ENCODE measurements at places on chromosomes 3 and 15. TPM values are rescaled to one million over a fixed set of nuclear protein-coding genes. Genes with fewer than 3 reads are reported as not detected.

DNA sequence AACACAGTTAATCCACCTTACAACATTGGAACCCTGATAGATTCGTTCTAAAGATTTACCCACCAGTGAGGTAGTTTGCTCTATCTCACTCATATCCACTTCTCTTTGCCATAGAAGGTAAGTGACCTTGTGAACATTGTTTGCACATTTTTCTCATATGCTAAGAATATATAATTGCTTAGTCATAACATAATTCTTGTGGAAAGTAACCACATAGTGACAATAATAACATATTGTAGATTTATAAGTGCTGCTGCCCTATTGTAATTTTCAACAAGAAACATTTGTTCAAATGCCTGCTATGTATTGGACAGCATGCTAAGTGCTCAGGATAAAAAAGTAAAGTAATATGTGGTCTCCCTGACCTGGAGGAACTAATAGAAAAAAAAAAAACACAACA lies 554.2 kb upstream of the KCNMB2 start:
- ATAC-seq, result no peak

The HDDC3 gene
- 10.4 TPM for total RNA-seq

The LDHAL6B gene
- 0.33 TPM for total RNA-seq

GRCh38 chr3:187746442-187747281 lies 1.4 kb upstream of the BCL6 start:
- ATAC-seq, result no peak

DNA sequence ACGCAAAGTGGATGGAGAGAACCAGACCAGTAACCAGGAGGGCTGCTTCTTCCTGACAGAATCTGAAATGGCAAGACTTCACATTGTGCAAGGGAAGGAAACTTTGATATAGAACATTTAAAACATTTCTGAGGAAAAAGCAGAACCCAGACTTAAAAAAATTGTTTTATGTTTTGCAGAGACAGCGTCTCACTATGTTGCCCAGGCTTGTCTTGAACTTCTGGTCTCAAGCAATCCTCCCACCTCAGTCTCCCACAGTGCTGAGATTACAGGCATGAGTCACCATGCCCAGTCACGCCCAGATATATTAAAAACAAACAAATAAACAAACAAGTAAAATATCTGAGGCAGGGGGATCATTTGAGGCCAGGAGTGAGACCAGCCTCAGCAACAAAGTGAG lies 46.2 kb downstream of the CRTAP start:
- no peak for ATAC-seq

DNA sequence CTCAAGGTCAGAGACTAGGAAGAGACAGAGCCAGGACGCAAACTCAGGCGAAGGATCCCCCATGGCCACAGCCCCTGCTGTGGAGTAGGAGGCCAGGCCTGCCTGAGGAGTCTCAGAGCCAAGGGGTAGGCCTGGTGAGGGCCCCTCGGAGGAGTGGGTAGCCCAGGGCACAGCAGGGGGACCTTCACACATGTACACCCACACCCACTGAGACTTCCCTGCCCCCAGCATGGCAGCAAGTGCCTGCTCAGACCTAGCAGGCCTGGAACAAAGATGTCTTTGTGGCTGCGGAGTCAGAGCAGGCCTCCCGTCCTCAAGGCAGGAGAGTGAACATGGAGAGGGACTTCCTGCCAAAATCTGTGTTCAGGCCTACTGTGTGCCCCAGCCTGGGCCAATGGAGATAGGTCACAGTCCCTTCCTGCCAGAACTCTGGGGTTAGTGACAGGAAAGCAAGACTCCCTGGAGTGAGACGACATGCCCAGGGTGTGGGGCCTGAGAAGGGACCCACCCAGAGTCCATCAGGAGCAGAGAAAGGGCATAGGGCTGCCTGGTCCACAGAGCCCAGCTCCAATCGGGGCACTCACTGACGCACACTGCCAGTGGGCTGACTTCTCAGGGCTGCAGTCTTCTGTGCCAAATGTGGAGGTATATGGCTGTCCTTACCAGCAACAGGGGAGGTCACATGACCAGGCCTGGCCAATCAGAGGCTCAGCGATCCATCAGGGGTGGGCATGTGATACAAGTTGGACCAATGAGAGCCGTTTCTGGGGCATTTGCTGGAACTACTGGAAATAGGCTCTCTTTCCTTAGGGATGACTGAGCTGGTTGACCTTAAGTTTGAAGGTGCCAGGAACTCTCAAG lies 2.3 kb downstream of the GRIP2 start:
- ATAC-seq, result no peak

DNA sequence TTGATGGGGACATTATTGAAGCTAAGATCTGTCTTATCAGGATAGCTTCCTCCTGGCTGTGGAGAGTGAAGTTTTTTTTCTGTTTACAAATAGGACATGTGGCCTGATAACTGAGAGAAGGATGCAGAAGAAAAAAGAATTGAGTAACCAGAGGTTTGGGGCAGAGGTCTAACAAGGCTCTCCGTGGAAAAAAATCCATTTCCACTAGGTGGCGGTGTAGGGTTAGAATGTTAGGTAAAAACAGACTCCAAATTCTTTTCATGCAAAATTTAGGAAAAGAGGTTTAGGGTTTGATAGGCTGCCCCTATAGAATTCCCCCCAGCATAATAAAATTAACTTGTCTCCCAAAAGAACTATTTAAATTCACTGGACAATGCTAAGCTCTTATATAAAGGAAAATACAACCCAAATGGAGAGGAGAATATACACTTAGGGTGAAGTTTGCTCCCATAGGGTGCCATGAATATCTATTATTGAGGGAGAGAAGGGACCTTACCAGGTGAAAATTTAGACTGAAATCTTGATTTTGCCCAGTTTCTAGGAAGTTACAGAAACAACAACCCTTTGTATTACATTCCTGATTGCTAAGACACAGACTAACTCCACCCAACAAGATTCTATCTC lies 1560.4 kb downstream of the OTOL1 start:
- ATAC-seq, result no peak

GRCh38 chr15:44194323-44195150 lies 534 bp downstream of the FRMD5 start:
- ATAC-seq, result peak; percentile 58

The CHRM5 gene
- total RNA-seq, result 0.90 TPM

The CRBN gene
- total RNA-seq, result 54.1 TPM

The GOLGA6L7 gene
- 0.63 TPM for total RNA-seq

- ATAC-seq, result no peak
These were observed 43.9 kb upstream of the CLRN1 start for GRCh38 chr3:151016478-151016795.

All from motor neuron (in vitro differentiated cells).